ENCODE measurements at places on chromosomes 12 and 14.

GRCh38 chr12:20350026-20350425 is 18.3 kb upstream of the PDE3A start:
- DNase-seq = no peak

DNA sequence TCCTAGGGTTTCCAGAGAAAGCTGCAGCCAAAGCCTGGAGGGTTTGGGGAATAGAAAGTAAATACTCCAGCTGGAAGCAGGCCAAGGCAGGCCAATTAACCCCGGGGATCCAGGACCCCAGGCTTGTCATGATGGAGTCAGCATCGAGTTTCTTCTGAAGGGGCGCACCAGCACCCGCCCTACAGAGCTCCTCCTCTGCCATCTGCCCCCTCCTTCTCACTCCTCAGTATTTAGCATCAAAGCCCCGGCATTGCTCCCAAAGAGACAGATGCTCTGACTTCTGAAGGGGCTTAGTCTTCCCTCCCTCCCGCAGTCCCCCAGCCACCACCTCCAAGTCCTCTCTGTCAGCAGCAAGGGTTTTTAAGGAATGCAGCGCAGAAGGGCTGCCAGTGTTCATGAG is 285.1 kb upstream of the NOS1 start:
- peak; percentile 28 for DNase-seq

- DNase-seq = no peak
Measured at GRCh38 chr12:64500394-64500793, 48.5 kb downstream of the TBK1 start.

DNA sequence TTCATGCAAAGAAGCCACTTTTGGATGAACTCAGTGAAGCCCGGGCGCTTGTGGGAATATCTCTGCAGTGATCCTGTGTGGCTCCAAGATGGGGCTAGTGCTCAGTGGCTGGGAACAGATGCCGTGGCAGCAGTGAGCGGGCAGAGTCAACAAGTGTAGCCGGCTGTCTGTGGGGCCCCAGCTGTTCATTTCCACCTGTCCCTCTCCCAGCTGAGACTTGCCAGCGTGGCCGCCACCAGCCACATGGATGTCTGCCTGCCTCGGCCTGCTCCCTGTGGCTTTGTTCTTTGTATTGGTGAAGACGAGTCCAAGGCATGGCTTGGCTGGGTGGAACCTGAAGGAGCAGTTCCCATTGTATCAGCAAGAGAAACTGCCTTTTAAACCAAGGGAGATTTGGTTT is 77.3 kb downstream of the NOS1 start:
- no peak for DNase-seq

DNA sequence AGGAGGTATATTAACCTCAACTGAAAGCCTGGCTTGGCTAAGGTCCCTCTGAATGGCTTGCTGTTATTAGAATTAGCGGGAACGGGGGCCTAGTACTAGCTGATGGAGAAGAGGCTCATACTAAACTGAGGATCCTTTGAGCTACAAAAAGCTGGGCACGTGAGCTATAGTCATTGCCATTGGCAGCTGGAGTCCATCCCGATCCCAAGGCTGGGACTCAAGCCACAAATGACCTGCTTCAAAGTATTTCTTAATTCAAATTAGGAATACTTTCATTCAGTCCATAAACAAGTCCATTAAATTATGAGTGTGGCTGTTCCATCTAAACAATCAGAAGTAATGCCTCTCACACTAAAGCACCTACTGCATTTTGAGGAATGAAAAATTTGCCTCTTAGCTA is 114.5 kb downstream of the DACT1 start:
- no peak for DNase-seq

GRCh38 chr14:103122947-103123633 is at the start of gene TNFAIP2:
Gene TNFAIP2, plus strand, starts transcription at chr14:103123461. Its CDS starts 2,997 bp downstream, at chr14:103126458.
- DNase-seq = peak; percentile 47

DNA sequence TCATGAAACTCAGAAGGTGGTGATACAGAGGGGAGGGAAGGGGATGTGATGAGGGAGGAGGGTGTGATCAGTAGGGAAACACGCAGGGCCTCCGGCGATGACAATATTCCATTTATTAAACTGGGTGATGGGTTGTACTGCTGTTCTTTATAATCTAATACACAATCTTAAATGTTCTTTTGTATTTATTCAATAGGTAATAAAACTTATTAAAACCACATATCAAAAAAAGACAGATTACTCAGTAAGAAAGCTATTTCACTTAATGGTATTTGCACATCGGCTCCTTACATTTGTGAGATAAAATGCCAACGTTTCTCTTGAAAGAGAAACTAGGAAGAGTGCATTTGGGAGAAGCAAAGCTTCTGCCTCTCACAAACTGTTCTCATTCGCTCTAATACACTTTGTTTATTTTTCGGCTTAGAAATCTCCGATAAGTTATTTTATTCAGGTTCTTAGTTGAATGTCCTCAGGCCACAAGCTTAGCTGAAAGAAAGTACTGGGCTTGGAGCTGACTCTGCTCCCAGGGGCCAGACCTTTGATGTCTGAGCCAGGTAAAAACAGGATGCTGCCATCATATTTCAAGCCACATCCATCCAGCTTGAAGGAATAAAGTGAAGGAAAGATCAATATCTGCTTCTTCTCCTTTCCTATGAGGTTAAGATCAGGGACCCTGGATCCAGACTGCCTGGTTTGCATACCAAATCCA is 17.5 kb downstream of the STON2 start:
- DNase-seq = no peak

- DNase-seq = no peak
Measured at GRCh38 chr12:6070472-6071257, 53.8 kb downstream of the VWF start.

Measured in NCI-H1092 (cell line).